MG63 (cell line): ENCODE measurements at places on chromosomes 1 and 21. TPM values are rescaled to one million over a fixed set of nuclear protein-coding genes. Genes with fewer than 3 reads are reported as not detected.
A peak's percentile ranks its signal among the peaks of the same experiment; 100 is the strongest.

DNA sequence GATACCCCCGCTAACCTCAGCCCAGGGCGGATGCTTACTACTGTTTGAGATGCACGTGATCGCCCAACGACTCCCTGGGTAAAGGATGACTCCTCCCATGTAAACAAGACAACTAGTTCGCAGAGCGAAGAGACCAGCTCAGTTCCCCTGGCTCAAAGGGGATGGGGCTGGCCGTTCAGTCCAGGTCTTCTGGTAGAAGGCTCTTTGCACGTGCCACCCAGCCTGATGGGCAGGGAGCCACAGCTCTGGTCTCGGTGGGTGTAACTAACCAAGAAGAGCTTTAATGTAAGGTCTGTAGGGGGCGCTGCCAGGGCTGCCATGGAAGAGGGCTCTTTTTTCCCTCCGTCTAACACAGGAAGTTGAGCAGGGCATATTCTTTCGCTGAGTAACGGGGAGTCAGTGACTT, 49.4 kb upstream of the PARP1 start:
- no peak for DNase-seq

DNA sequence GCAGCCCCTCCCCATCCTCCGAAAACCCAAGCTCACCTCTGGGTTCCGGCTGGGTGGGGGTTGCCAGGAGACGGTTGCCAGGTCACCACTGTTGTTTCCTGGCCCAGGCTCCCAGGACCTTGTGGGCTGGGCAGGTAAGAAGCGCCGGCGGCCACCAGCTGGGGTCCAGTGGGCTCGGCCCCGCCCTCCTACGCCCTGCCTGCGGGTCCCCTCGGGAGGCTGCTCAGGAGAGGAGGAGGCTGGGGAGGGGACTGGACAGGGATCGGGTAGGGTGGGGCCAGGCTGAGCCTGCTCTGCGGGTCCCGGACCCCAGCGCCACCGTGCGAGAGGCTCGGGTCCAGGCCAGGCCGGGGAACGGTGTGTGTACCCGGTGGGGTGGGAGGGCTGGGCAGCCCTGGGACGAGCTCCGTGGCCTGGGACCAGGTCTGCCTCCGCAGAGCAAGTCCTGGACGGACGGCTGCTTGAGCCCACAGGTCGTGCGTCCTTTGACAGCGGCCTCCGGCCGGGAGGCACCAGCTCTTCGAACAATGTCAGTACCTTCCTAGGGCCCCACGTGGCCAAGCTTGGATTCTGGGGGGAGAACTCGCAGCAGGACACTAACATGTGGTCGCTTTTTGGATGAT, at the start of gene TTLL10:
TTLL10 (plus strand) TSS at position 88 of the 623 bp plus-strand sequence. CDS start 5,336 bp downstream, outside the sequence.
- no peak for DNase-seq

GRCh38 chr1:186735463-186735862, 55.2 kb upstream of the PTGS2 start:
- DNase-seq: no peak

- DNase-seq: peak; percentile 52
These were observed 27.8 kb downstream of the WNT2B start for GRCh38 chr1:112536561-112536960.

CHODL gene
- 7.6 and 8.3 TPM in 2 replicates for total RNA-seq

- DNase-seq: no peak
These were observed 45.7 kb downstream of the PTGS2 start for GRCh38 chr1:186634511-186634910.

DNA sequence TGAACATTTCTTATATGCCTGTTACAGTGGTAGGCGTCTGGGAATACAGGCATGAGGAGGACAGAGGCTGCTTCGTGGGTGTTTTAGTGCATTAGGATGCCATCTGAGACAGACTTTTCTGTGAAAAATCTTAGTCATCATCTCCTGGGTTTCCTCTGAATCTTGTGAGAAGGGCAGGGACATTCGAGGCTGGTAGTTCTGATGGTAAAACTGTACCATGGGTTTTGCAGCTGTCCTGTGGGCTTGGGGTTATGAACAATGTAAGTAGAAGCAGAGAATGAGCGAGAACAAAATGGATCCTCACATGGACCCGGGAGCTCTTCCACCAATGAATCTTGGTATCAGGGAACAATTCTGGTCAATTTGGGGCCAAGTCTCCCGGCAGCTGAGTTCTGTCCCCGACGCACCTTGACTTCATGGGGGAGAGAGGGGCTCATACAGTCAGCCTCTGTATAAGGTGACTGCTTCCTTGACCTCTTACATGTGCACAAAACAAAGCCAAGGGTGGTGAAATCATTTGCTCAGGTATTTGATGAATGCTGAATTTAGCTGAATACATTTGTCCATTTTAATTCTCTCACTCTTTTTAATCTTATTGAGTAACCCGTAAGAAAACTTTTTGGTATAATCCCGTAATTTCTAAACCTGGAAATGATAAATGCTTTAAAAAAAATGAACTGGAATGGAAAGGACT, 63.6 kb upstream of the ERRFI1 start:
- no peak for DNase-seq

GRCh38 chr1:39094685-39095084, 68.5 kb downstream of the NDUFS5 start:
- no peak for DNase-seq

DNA sequence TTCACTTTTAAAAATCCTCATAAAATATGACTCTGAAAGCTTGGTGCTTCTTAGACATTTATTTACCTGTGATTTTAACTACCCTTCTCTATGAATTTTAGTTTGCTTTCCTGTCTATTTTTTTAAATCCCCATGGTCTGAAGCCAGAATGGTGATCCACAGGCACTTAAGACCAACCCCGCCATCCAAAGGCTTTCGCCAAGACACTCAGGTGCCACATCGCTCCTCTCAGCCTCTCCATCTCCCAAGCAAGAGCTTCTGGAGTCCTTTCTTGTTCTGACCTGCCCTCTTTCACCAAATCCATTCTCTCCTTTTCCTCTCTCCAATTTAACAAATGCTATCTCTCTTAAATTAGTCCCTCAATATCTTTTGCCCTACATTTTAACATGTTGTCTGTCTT, 464.6 kb downstream of the PCP4 start:
- DNase-seq: no peak

DNA sequence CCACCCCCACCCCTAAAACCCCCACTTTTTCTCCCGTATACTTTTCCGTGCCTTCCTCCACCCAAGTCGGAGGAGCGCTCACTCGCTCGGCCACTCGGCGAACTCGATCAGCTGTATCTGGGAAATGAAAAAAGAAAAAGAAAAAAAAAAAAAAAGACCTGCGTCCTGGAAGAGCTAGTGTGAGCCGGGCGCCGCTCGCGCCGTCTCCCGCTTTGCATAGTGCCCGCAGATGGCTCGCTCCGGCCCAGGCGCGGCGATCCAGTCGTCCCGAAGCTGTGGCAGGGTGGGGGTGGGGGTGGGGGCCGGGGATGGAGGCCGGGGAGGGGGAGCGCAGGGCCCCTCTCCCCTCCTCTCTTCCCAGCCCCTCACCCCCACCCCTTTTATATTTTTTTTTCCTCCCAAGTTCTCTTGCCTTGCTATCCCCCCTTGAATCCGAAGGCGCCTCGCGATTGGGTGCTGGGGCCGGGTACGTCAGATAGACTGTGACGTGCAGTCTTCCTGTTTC, 299 bp upstream of the PROX1 start:
- DNase-seq: peak; percentile 69

- DNase-seq: no peak
These were observed 186.4 kb downstream of the FMN2 start for GRCh38 chr1:240278082-240278481.

GRCh38 chr1:114112775-114113174, 40.9 kb downstream of the SYT6 start:
- no peak for DNase-seq

GRCh38 chr1:159066108-159066507, 10.5 kb downstream of the AIM2 start:
- DNase-seq: no peak

GRCh38 chr1:32933742-32934322, 30.8 kb downstream of the RNF19B start:
- DNase-seq: no peak

DNA sequence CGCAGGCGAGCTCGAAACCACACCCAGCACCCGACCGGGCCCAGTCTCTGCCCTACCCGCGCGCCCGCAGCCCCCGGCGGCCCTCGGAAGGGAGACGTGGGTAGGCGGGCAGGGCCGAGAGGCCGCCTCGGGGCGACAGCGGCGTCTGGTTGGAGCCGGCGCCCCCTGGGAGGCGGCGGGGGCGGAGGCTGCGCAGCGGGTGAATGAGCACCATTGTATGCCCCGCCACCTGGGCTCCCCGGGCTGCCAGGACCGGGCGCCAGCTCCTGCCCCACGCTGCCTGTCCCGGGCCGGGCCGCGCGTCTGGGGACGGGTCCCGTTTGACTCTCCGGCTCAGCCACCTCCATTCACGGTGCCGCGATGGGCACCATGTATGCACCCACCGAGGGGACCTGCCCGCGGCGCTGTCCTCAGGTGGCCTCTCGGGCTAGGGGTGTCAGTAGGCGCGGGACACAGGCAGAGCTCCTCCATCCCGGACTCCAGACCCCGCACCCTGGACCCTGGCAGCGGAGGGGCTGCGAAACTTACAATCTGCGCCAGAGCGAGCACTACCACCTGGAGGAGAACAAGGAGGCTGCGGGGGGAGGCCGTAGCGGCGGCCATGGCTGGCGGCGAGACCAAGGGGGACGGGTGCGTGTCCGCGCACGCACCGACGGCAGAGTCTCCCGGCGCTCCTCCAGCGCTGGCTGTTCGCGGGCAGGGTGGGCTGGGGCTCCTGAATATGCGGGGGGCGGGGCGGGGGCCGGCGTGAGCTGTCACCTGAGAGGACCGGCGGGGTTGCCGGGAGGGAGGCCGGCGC, at the start of gene COL9A2:
COL9A2 (minus strand) TSS at position 692 of the 799 bp plus-strand sequence; CDS start at position 603, 89 bp downstream.
- no peak for DNase-seq

DNA sequence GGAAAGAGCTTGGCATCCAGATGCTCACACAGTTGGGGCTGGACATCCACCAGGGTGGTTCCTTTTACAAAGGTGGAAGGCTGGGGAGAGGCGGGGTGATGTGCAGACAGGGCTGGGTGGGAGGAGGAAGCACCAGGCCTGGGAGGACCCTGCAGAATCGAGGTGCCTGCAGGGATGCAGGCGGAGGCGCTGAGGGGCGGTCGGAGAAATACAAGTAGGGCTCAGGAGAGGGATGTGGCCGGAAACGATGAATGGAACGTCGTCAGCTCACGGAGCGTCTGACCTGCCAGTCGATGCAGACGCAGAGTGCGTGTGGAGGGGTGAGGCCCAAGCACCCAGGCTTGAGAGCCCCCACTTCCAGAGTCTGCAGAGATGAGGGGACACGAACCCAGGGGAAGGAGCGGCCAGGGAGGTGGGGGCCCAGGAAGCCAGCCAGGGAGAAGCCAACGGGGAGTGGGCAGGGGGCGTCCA, 63.4 kb downstream of the TRIM11 start:
- no peak for DNase-seq

GRCh38 chr1:111213412-111213811, 13.0 kb upstream of the DENND2D start:
- no peak for DNase-seq

DNA sequence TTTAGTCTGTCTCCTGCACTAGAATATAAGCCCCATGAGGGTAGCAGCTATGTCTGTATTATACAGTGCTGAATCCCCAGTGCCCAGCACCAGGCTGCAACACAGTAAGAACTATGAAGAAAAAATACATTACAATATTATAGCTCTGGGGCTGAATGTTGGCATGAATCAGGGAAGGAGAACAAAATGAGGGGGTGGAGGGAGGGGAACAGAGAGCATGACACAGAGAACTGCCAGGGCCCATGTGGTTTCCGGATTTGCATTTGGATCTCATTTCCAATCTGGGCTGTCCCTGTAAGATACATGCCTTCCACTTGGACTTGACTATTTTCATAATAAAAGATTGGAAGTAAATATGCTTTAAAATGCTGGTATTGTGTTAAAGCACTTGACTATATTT, 35.8 kb downstream of the C1orf198 start:
- DNase-seq: peak; percentile 45

HUNK gene
- total RNA-seq: 0.20 and 0.23 TPM in 2 replicates

KRTAP10-5 gene
- total RNA-seq: not detected in 2 replicates

- DNase-seq: no peak
These were observed 1557.0 kb downstream of the MRPL39 start for GRCh38 chr21:24050231-24050630.

DNA sequence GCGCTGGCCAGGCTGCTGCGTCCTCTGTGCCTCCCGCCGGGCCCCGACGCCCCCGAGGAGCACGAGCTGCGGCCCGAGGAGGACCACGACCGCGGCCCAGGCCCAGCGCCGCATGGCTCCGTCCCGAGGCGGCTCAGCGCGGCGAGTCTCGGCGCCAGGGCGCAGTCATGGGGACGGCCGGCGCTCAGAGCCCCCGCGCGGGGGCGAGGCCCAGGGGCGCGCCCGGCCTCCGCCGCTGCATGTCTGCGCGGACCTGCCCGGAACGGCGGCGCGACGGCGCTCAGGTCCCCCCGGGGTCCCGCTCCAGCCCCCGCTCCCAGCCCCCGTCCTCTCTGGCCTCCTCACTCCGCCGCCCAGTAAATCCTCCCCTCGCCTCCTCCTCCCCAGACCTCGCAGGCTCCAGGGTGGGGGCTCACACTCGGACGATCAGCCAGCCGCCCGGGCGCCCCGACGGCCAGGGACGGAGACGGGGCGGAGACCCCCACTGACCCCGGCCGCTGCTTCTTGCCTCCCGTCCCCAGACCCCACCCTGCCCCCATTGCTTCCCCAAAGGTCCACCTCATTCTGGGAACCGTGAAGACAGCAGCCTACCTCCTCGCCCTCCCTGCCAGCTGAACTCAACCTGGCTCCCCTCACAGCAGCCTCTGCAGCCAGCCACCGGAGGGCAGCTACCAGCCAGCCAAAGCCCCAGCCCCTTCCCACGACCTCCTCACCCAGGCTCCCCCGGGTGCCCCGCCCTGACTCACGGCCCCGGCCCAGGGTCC, at the start of gene C1QTNF12:
C1QTNF12 (minus strand) TSS at position 146 of the 764 bp plus-strand sequence; CDS start at position 114, 32 bp downstream.
- no peak for DNase-seq

GRCh38 chr1:118461154-118461553, 276.1 kb upstream of the SPAG17 start:
- no peak for DNase-seq

DNA sequence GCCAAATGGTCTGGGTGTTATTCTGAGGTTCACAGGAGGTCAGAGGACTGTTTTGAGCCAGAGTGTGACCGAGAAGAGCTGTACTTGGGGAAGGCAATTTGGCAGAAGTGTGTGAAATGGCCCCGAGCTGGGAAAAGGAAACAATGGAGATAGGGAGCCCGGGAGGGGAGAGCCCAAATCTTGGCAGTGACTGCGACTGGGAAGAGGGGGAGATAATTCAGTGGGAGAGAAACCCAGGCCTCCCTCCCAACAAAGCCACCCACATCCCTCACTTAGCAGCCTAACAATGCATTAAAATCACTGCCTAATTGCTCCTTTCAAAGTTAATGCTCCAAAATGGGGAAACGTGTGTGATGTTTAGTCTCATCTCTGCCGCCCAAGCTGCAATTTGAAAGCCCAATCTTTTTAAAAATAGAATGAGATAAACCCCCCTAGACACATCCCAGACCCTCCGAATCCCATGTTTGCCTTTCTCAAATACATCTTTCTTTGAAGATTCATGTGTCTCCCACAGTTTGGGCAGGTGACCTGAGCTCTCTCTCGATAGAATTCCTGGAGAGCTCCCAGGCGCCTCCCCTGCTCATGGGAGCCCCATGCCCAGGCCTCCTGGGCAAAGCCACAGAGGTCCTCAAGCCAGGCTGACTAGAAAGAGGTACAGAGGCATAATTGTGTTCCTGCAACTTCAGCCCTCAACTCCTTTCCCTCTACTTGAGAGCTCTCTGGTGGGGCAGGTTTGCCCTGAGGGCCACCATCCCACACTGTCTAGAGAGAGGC, 17.3 kb downstream of the LRRC52 start:
- DNase-seq: no peak

PIGR gene
- not detected in 2 replicates for total RNA-seq

- no peak for DNase-seq
These were observed 77.8 kb downstream of the ITPKB start for GRCh38 chr1:226661271-226661670.
